EL (cell line): ENCODE measurements at places on chromosomes 7 and 10.

DNA sequence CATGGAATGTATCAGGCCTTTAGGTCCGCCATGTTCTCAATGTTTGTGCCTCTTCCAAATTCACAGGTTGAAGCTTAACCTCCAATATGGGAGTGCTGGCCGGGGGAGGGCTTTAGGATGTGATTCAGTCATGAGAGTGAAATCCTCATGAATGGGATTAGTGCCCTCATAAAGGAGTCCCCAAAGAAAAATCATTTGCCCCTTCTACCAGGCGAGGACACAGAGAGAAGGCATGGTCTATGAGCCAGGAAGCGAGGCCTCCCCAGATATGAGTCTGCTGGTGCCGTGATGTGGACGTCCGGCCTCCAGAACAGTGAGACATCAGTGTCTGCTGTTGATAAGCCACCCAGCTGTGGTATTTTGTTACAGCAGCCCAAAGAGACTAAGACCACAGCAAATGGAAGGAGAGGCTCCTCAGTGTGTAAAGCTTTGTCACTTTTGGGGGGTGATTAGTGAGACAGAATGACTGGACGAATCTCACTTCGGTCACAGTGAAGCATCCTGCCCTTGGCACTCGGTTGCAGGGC lies 231.3 kb upstream of the KLF6 start:
- no peak for DNase-seq

DNA sequence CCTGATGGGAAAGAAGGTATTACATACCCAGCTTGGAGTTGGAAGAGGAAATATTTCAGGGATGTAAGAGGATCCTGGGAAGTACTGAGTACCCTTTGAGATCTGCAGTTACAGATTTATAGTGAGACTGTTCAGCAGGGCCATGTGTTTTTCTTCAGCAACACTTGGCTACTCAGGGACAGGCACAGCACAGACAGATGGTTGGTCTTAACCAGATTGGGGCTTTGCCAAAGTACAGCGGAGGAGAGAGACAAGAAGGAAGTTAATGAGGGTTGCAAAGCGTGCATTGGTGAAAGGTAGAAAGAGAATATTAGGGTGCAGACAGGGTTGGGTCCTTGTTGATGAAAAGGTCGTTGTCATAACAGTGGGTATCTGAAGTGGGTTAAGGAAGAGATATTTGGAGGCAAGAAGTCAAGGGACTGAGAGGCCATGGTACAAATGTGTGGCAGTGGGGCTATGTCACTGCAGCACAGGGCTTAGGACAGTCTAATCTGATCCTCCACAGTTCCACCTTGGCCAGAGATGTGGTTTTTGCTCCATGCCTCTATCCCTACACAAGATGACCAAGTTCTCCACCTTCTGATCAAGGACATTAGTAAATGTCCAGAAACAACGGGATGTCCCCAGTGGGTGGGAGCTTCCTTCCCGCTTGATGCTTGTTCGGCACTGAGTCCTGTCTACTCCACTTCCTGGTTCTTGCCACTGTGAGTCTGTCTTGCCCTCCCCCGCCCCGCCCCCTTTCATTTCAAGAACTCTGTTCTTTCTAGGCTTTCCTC lies 18.9 kb upstream of the DNAJC1 start:
- DNase-seq, result no peak

- DNase-seq, result no peak
These were observed 54.3 kb downstream of the MAP3K8 start for GRCh38 chr10:30488316-30488715.

- DNase-seq, result peak; percentile 78
These were observed 17.5 kb downstream of the HKDC1 start for GRCh38 chr10:69237528-69238159.

GRCh38 chr10:29748109-29748650 lies 113.4 kb upstream of the SVIL start:
- no peak for DNase-seq

- DNase-seq, result no peak
These were observed 11.5 kb downstream of the FOXL3 start for GRCh38 chr7:301291-302053.

DNA sequence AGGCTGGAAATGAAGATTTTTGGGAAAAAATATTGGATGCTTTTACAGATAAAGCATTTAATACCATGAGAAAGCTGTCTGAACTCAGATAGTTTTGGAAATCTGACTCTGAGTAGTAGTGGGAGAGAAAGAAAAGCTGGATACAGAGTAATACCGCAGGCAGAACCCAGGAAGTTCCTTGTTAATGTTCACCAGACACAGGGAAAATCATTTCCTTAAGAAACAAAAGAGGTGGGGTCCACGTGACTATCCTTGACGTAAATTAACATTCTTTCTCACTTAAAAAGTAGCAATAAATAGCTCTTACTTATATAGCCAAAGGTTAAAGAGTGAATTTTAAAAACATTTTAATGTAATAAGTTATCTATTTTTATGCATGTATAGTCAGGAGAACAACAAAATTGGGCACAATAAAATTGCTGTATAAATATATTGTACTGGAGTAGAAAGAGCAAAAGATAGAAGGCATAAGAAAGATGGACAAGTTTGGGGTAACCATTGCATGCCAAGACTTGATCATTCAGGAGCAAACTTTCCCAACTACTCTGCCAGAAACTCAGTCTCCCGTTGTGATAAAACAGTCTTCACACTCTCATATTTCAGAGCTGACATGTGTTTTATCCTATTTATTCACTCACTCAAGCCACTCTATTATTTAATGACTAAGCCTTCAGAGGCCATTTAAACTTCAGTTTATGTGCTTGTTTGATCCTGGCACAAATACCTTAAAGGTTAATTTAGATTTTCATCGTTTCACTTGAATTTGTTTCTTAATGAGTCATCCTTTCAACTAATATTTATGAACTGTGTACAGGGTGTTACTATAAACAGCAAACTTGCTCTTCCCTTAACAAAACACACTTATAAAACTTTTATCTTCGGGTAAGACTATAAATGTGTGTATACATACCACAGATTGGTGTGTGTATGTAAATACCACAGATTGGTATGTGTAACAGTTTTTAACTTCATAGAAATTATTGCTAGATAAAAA lies 143.1 kb downstream of the GNAI1 start:
- DNase-seq, result peak; percentile 52

- DNase-seq, result no peak
These were observed 476.1 kb upstream of the MGMT start for GRCh38 chr10:128990986-128991385.

DNA sequence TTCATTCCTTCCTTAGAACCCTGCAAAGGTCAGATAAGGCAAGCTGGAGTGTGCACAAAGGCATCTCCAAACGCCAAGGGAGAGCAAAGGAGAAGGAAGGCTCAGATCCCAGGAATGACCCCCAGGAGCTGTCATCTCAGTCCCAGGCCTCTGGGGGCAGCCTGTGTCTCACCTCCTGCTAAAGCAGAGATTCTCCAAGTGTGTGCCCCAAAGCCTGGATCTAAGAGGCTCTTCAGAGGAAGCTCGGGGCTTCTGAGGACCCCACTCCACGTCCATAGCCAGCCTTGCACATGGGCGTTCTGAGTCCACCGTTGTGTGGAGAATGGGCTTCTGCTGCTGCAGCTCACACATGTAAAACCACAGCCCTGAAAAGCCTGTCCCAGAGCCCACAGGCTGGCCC lies 5.1 kb upstream of the GRID1 start:
- DNase-seq, result no peak

DNA sequence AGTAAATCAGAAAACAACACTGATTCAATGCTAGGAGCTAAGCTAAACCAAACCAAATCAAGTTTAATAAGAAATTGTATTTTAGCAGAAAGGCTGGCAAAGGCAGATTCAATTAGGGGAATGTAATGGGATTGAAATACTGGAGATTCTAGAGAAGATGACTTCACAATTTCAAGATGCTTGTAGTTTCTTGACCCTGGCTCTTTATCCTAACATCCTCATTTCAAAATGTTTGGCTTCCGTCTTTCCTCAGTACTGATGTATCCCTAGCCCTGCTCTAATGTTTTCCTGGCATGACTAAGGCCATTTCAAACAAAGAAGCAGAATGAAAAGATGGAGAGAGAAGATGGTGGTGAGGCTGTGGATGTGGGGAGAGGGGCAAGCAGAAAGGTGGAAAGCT lies 2.7 kb upstream of the JCAD start:
- DNase-seq, result peak; percentile 82

DNA sequence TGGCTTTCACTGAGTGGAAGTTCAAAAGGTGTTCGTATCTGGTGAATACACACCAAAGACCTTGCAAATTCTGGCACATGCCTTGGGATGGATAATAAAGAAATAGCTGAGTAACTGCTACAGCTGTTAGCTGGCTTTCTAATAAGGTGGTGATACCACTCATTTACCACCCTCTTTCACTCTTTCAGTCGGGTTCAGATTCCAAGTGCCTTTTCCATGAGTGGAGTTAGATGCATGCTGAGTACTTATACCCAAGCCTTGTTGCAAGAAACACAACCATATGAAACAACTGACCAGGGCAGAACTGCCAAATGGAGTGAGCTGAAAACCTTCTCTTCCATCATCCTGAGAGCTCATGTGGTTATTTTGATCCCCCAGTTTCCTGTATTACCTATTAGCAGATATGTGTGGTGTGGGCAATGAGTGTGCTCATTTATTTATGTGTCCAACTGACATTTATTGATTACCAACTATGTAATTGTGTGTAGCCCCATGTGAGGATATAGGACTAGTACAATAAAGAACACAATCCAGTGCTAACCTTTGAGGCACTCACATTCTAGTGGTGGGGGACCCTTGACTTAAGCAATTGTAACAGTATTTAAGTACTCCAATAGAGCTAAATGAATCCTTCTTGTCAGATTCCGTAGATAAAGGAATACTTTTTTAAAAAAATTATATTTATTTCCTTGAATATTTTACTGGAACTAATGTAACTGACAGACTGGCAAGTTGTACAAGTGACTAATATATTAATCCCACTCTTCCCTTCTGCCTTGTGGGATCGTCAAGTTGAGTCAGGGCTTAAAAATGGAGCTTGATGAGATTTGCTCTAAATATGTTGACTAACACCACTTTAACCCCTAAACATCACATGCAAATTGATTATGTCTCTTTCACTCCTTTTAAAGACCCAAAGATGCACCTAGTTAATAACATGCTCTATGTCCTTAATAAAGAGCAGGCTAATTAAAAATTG lies 124.7 kb downstream of the ARID5B start:
- DNase-seq, result peak; percentile 89

- no peak for DNase-seq
These were observed 11.3 kb downstream of the LMBR1 start for GRCh38 chr7:156881679-156882078.

- no peak for DNase-seq
These were observed 10.7 kb downstream of the BTBD16 start for GRCh38 chr10:122281751-122282150.

- no peak for DNase-seq
These were observed 297.6 kb upstream of the PLXDC2 start for GRCh38 chr10:19518632-19519031.

GRCh38 chr7:149027611-149028345 lies 527 bp downstream of the PDIA4 start:
- peak; percentile 16 for DNase-seq

DNA sequence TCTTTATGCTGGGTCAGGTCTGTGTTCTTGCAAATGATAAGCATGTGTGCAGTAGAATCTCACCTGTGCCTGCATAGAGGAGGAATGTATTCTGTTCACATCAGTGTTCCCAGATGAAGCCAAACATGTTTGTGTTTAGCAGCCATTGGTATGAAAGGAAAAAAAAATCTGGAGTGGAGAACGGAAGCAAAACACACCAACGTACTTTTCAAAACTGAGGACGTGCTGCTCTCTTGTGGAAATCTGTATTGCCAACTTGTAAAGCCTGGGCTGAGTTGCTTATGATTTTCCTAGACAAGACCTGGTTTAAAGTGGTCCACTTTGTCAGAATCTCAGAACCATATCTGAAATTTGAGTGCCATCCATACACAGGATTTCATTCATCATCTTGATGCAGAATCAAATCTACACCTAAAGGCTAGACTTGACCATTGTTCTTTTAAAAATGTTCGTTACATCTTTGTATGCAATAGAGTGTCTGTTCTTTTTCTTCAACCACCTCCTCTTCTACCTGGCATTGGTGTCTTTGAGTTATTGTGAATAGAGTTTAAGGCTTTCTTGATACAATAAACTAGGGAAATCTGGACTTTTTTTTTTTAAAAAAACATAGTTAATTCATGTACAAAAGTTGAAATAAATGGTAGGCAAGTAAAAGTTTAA lies 367.7 kb downstream of the PHF14 start:
- peak; percentile 39 for DNase-seq

DNA sequence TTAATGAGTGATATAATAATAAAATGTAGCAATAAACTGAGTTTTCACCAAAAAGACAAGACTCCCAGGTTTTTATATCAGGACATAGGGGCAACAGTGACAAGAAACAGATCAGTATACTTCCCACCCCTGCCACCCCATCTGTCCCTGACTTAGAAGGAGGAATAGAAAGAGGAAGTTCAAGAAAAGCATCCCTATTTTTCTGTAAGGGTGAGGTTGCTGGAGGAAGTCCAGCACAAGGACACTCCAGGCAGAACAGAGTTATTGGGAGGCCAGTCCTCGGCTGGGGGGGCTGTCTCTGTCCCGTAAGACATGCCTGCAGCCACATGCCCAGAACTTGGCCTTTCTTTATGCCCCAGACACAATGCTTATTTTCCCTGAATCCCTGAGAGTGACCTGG lies 16.5 kb upstream of the TLX1 start:
- DNase-seq, result no peak

- no peak for DNase-seq
These were observed 162.7 kb downstream of the AVL9 start for GRCh38 chr7:32658034-32658433.

DNA sequence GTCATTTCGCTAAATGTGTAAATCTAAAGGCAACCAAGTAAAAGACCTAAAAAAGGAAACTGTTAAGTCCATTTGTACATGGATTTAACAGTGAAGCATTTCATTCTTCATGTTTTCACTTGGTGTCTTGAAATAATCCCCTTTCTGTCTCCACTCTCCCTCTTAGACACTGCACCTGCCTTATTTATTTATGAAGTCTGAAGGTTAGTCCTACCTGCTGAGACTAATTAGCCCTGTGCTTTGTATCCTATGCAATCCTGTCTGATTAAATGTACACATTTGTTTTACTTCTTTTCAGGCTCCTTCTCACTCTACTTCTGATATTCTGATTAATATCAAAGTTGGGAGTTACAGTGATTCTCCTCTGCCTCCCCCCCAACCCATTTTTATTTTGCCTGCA lies 1.9 kb upstream of the TCF7L2 start:
- DNase-seq, result no peak

DNA sequence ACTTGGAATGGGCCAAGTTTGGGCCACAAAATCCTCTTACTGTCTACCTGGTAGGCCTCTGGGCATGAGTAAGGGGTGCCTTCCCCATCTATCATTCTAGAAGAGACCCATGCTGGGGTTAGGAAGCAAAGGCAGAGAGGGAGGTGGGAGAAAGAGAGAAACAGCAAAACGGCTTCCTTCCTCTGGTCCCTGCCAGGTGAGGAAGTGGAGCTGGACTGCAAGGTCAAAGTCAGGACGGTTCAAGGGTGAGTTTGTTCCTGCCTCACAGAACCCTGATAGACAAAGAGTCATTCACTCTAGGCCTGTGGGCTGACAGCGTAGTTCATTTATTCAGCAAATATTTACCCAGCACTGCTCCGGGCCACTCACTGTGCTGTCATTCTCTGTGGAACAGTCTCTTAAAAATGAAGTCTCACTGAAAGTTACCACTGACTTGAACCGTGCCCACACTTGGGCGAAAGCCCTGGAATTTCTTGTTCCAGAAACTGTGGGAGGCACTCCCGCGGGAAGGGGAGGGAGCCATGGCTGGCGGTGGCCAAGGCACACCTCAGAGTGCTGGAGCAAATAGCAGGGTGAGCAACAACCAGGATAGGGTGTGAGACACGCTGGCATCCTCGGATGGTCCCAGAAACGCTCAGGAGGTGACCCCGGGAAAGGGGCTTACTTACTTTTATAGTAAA lies 26.2 kb upstream of the ECHDC3 start:
- DNase-seq, result no peak

GRCh38 chr7:129123510-129123857 lies 21.0 kb upstream of the TSPAN33 start:
- no peak for DNase-seq
